ENCODE measurements at places on chromosomes 12 and 14.

- DNase-seq = no peak
Measured at GRCh38 chr14:103071544-103072251, 12.3 kb upstream of the LBHD2 start.

- no peak for DNase-seq
Measured at GRCh38 chr14:31256534-31257243, 49.1 kb upstream of the HECTD1 start.

- no peak for DNase-seq
Measured at GRCh38 chr14:42229294-42229693, 622.6 kb downstream of the LRFN5 start.

DNA sequence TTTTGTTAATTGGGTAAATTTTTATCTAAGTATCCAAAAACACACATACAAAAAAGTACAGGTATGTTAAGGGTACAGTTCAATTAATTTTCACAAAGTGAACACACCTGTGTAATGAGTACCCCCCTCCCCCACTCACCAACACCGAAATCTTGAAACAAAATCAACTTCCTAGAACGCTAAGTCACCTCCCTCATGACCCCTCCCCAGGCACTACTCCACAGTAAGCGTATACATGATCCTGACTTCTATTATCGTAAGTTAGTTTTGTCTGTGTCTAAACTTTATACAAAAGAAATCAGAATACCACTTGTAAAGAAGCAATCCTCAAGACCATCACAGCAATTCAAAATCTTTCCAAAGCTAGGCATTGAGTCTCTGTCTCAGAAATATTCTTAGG, 100.5 kb downstream of the MED13L start:
- DNase-seq = no peak

DNA sequence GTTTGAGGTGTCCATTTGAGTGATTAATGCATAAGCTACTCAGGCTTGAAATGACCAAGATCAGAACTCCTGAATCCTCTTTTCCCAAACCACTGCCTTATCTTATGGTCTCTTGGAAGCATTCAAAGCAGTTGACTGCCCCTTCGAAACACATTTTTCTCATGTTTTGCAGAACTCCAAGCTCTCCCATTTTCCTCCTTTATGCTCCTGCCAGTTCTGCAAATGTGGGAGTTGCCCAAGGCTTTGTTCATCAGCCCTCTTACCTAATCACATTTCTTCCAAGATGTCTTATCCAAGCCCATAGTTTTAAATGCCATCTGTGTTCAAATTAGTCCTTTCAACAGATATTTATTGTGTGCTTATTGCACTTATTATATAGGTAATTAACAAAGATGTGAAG, 1.8 kb upstream of the DNAAF2 start:
- no peak for DNase-seq

- DNase-seq = no peak
Measured at GRCh38 chr12:39620659-39621658, 1.4 kb upstream of the ABCD2 start.

GRCh38 chr12:11758510-11759493, 109.3 kb downstream of the ETV6 start:
- no peak for DNase-seq

DNA sequence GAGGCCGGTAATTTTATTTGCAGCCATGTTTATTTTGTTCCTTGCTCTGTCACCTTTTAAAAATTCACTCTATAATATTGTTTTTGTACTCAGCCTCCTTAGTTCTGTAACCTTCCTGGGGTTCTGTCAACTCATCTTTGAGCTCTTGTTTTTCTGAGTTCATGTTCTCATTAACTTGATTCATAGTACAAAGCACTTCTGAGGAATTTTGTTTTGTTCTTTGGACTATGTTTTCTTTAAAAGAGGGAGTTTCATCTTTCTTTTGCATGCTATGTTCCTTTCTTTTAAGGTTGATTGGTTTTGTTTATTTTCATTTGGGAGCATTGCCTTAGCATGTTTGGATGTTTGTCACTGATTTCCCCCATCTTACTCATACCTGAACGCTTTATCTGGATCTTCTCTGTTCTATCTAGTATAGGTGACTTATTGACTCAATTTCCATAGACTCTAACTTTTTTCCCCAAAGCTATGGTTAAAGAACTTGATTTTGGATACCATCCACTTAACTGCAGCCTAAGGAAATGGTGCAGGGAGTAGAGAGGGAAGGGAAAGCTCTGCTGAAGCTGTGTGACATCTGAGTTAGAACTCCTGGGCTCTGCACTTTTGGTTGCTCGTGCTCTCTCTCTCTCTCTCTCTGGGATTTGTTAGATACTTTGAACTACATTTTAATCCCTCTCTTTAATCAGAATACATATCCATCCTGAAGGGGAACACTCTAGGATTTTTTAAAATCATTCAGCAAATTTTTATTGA, 268.5 kb downstream of the PAWR start:
- DNase-seq = no peak

GRCh38 chr12:104498211-104498801, 41.6 kb downstream of the CHST11 start:
- DNase-seq = peak; percentile 79

DNA sequence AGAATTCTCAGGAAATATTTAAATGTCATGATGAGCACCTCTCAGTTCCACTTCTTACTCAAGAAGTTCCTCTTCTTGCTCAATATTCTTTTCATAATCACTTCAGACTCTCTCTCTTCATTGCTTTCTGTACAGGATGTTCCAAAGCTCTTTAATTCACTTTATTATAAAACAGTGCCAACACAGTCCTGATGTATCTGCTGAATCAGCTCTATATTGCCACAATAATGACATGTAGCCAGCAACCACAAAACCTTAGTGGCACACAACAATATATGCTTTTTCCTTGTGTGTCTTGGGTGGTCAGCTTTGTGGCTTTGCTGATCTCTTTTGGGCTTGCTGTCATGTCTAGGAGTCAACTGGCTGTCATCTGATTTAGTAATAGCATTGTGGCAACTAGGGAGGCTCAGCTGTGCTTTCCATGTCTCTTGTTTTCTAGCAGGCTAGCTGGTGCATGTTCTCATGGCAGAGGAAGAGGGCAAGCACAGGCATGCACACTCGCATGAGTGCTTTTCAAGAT, 52.8 kb upstream of the SLC2A13 start:
- no peak for DNase-seq

DNA sequence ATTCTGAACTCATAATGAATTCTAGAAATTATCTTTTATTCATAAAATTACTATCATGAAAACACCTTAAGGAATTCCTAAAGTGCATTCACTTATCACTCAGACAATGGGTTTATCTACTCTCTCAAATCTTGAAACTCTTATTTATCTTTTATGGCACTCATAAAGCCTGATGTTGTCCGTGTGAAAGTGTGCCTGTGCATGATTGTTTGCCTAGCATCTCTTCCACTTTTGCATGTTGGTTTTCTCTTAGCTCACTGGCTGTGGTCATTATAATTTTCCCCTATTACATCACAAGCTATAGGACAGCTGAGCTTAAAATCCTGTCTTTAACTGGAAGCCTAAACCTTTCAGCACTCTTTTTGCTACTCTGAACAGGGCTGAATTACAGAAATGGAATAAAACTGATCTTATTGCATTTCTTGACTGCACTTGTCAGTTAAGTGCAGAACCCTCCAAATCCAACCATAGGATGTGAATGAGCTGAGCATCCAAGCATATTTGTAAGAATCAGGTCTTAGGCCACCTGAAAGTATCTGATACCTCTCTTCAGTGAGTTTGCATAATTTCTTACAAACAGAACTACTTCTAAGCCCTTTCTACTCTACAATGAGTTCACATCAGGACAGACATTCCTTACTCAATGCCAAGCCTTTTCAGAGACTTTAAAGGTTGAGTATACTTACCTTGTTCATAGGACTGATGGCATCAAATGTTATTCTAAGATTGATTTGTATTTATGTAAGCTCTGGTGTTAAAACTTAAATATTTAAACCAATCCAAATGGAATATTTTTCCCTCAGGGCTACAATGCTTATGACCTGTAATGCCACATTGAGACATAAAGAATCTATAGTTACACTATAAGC, 221.2 kb upstream of the KITLG start:
- no peak for DNase-seq

GRCh38 chr14:71181215-71182003, 274.1 kb downstream of the PCNX1 start:
- no peak for DNase-seq

GRCh38 chr14:71473843-71474242, 458.4 kb upstream of the RGS6 start:
- no peak for DNase-seq

- no peak for DNase-seq
Measured at GRCh38 chr12:109595321-109595902, 21.8 kb downstream of the MVK start.
